NCI-H510A (cell line): ENCODE measurements at places on chromosomes 6 and 20.

DNA sequence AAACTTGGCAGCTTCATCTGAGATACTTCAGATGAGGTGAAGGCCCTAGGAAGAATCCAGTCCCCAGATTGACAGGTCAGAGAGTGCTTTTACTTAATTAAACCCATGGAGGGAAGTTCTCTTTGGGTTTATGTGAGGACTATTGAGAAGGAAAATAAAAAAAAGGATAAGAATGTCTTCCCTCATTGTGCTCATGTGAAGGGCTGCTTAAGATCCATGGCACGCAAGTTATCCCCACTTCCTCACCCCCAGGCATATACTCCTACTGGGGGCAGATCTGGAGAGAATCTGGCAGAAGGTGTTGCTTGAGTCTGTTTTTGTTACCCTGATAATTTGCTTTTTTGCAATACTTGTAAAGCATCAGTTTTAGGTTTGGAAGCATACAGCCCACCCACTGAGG is 322.9 kb upstream of the TFAP2D start:
- DNase-seq: no peak

- DNase-seq: no peak
These were observed 96.8 kb downstream of the ADTRP start for GRCh38 chr6:11681770-11682169.

DNA sequence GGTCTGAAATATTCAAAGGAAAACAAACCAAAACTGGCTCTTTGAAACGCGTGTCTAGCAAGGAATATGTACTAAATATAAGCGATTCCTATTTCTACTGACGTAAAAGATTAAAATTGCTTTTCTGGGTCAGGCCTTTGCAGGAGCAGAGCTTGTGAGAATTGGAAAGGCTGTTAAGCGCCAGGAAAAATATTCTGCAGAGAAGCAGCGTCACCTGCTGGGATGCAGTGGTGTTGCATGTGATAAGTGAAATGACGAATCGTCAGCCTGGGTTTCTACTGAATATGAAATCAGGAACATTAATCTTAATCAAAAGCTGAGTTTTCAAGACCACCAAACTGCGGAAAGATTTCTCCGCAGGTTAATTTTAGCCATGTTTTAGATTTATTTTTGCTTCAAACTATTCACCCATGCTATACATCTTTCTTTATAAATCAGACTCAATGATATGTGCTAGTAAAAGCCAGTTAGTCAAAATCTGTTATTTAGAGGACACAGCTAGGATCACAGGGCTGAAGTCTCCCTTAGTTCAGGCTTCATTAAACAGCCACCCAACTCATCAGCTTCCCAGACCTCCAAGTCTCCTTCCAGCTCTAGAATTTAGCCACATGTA is 67.4 kb downstream of the ALDH8A1 start:
- no peak for DNase-seq

DNA sequence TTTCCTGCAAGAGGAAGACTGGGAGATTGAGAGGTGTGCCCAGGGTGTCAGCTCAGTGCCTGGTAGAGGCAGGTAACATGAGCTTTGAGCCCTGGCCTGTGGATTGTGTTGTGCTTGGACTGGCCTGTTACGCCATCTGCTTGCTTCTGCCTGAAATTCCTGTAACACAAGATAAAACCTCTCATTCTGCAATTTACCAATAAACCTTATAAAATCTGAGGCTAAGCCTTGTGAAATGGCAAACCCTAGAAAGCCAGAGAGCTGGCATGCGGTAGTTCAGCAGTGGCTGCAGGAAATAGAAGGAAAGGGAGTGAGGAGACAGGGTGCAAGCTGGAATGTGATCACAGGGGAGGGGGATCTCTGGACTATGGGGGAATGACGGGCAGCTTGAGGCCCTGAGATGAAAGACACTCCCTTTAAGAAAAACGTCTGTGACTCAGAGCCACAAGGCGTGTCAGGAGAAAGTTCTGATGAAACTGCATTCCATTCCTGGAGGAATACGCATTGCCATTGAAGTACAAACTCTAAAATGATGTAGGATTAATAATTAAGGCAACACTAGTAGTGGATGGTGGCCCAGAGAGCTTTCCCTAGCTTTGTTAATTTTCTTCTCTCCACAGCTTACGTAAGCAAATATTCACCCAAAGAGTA is 26.3 kb upstream of the TFAP2A start:
- DNase-seq: no peak

DNA sequence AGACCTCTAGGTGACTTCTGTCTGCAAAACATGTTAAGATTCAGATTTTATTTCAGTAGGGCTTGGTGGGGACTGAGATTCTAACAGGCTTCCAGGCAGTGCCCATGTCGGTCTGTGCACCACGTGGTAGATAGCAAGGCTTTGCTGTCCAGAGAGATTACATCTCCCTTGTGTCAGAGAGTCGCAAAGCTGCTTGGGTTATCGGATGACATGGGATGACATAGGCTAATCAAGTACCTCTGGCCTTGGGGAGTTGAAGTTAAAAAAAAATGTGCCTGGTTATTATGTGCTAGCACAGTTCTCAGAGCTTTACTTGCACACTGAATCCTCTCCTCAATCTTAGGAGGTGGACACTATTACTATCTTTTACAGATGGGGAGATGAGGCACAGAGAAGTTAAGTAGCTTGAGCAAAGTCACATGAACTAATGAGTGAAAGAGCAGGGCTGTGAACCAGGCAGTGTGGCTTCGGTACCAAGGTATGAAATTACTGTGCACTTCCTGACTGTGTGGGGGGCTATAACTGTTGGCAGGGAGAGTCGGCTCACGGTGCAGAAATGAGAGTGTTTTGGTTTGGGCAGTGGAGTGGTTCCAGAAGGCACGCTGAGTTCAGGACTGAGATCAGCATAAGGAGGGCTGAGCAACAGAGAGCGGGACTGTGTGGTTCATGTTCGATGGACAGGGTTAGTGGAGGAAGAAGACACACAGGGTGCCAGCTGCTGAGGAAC is 41.1 kb downstream of the FARS2 start:
- DNase-seq: no peak

DNA sequence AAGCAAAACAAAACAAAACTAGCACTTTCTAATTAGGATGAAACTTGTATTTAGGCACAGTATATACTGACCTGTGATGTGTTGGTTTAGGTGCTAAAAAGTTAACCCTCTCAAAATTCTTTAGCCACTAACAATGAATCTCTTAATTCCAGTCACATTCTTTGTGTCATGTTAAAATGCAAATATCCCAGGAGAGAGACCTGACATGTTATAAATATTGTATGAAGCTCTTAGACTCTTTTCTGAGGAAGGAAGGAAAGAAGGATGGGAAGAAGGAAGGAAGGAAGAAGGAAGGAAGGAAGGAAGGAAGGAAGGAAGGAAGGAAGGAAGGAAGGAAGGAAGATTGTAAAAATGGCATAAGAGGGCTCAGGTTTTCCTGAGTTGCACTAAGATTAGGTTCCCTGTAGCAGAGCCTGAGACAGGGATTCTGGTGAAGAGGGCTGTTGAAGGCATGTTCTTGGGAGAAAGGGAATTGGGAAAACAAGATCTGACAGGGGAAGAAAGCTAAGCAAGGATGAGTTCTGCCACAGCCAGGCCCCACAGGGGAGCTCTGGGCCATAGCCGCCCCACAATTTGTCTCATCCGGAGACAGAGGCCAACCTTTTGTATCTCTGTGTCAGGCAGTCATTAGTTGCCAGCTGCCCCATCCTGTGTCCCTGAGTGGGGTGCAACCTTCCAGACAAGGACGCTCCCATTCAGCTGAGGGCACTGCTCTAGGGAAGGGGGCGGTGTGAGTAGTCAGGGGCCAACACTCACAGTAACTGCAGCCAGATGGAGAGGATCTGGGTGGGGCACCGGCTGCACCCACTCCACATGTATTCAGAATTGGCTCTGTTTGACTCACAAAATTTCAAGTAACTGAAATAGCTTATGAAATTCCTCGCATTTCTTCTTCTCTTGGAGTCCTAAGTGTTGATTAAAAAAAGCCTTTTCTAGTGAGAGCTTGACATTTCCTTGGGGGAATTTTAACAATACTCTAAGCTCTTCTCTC is 189.3 kb upstream of the ARG1 start:
- DNase-seq: no peak

- no peak for DNase-seq
These were observed 91.5 kb downstream of the HTR1B start for GRCh38 chr6:77371748-77372147.

- DNase-seq: no peak
These were observed 135.0 kb upstream of the MAN1A1 start for GRCh38 chr6:119484598-119484997.

DNA sequence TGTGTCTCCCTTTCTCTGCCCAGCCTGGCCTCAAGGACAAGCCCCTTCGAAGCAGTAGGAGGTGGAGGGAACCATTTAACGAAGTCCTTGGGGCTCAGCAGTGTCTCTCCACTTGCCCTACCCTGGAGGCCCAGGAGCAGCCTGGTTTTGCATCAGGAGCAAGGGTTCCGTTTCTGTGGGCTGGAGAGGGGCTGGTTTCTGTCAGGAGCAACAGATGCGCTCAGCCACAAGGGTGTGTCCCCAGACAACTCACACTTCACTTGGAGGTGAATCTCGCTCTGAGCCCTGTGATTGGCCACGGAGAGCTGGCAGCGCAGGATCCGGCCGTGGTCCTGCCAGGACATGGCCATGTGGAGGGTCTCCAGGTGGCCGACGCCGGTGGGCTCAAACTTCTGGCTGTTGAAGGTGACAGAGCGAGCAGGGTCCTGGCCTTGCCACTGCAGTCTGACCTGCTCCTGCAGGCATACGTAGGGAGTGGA is 6.9 kb downstream of the SIGLEC1 start:
- no peak for DNase-seq

GRCh38 chr6:15577106-15577505 is 85.7 kb downstream of the DTNBP1 start:
- no peak for DNase-seq

DNA sequence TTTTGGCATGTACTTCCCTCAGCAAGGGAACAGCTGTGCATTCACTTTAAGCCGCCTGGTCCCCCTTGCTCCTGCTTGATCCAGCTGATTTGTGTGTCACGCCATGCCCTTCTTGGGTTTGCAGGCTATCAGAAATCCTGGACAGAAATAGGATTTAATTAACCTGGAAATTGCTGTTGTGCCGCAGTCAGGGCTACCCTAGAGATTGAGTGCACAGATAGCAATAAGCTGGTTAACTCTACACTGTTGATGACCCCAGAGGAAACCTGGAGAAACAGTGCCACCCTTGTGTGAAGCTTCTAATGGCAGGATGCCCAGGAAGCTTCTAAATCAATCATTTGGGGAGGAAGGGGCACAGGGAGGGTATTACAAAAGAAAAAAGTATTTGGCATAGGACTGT is 199.0 kb downstream of the JARID2 start:
- no peak for DNase-seq

GRCh38 chr6:35736253-35736894 is 458 bp upstream of the ARMC12 start:
- no peak for DNase-seq

DNA sequence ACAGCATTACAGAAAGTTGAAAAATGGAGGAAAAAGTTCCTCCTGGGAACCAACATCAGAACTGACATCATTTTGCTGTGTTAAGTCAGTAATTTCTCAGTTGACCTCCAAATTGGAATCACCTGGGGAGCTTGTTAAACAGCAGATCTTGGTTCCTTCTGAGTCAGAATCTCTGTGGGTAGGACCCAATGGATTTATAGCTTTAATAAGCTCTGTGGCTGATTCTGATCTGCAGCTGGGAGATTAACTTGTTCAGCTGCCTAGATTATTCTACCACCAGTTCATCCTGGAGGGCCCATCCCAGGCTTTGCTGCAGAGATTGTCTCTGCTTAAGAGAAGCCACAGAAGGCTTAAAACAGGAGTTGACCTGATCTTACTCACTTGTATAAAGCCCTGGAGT is 90.7 kb upstream of the POPDC3 start:
- DNase-seq: no peak

- DNase-seq: no peak
These were observed 129.4 kb downstream of the LY86 start for GRCh38 chr6:6717953-6718352.
